Hematopoietic multipotent progenitor cell treated with erythropoietin and hydrocortisone succinate and interleukin-3 and kit ligand, for 15 days (in vitro differentiated cells): ENCODE measurements at places on chromosomes 4 and X.

DNA sequence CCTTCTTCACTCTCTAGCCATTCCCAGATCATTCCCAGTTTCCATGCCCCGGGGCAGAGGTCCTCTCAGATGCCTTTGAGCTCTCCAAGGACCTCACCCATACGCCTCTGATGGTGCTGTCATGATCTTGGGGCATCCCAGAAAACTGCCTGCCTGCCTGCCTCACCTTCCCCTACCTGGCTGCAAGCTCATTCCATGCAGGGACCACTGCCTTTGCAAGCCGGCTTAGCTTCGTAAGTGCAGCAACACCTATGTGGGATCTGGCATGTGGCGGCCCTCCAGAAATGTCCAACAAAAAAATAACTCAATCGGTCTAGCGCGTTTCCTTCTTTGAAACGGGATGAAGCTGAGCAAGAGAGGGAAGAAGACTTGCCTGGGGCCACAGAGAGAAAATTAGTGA is 53.0 kb downstream of the C4orf50 start:
- no peak for DNase-seq

- DNase-seq = no peak
Measured at GRCh38 chr4:83209419-83209818, 75.2 kb downstream of the COQ2 start.

GRCh38 chr4:139528377-139529005 is 27.5 kb downstream of the SETD7 start:
- no peak for DNase-seq

DNA sequence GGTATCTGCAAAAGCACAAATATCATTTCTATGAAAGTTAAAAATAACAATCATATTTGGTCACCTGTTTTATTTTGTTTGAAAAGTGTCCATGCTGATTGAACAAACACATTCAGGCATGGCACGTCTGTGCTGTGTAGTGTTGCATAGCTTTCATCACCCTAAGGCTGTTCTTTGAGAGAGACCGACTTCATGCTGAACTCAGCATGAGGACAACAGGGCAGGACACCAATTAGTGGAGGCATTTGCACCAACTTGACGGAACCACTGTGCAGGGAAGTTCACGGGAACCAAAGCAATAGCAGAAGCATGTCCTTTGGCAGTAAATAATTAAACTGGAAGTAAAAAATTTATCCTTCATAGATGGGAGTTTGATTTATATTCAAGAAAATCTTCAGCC is 158.4 kb upstream of the SLC7A11 start:
- no peak for DNase-seq

GRCh38 chrX:150438165-150438564 is 75.0 kb downstream of the MAMLD1 start:
- DNase-seq = no peak

DNA sequence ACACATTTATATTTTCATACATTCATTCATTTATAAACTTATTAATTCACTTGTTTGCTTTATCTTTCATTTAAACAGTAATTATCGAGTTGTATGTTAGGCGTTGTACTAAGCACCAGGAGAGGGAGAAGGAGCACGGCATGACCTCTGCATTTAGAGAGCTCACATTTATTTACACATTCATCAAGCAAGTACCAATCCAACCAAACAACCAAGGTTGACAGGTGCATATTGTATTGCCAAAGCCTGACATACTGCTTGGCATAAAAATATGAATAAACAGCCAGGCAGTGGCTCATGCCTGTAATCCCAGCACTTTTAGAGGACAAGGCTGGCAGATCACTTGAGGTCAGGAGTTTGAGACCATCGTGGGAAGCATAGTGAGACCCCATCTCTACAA is 37.0 kb upstream of the CLNK start:
- no peak for DNase-seq

GRCh38 chr4:30265716-30266115 is 454.5 kb upstream of the PCDH7 start:
- no peak for DNase-seq

DNA sequence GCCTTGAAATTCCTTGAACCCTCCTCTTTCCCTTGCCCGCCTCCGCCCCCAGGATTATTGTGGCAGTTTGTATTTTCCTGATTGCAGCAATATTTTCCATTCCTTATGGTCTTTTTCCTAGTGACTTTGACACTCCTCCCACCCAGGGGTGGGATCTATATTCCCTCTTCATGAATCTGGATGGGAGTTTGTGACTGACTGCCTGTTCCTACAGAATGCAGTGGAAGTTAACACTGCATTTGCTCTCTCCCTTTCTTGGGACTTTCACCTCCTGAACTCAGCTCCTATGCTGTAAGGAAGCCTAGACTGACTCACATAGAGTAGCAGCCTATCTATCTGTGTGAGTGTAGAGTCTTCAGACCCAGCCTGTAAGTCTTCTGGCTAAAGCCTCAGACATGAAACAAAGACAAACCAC is 2.2 kb downstream of the FUNDC2 start:
- no peak for DNase-seq
